Transverse colon (tissue), 4 donors: ENCODE measurements at places on chromosomes 3 and 15. TPM values are rescaled to one million over a fixed set of nuclear protein-coding genes. Genes with fewer than 3 reads are reported as not detected.

ASB14 gene
- not detected for total RNA-seq

ITPKA gene
- 57.6 TPM for total RNA-seq

SLC6A1 gene
- not detected for total RNA-seq

GRCh38 chr3:18766974-18767373 is 341.8 kb upstream of the SATB1 start:
- no peak for DNase-seq

GRCh38 chr3:196590279-196590678 is 21.8 kb downstream of the FBXO45 start:
- no peak for DNase-seq

DNA sequence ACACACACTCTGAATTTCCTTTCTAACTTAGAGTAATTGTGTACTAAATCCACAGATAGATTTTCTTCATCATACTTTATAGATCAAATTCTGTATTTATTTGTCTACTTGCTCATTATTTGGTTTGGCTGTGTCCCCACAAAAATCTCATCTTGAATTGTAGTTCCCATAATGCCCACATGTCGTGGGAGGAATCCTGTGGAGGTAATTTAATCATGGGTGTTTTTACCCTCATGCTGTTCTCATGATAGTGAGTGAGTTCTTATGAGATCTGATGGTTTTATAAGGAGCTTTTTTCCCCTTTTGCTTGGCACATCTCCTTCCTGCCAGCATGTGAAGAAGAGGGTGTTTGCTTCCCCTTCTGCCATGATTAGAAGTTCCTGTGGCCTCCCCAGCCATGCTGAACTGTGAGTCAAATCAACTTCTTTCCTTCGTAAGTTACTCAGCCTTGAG is 198.3 kb upstream of the TGFBR2 start:
- no peak for DNase-seq

DNA sequence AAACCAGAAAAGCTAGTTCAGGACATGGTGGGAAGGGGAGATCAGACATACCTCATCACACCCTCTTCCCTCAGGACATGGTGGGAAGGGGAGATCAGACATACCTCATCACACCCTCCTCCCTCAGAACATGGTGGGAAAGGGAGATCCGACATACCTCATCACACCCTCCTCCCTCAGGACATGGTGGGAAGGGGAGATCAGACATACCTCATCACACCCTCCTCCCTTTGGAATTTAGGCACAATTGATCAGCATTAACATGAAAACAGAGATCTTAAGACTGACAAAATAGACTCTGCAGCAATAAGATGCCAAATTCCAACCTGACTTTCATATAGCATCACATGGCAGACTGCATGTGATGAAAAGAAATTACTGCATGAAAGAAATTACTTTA is 412.7 kb upstream of the ZNF717 start:
- no peak for DNase-seq

DNA sequence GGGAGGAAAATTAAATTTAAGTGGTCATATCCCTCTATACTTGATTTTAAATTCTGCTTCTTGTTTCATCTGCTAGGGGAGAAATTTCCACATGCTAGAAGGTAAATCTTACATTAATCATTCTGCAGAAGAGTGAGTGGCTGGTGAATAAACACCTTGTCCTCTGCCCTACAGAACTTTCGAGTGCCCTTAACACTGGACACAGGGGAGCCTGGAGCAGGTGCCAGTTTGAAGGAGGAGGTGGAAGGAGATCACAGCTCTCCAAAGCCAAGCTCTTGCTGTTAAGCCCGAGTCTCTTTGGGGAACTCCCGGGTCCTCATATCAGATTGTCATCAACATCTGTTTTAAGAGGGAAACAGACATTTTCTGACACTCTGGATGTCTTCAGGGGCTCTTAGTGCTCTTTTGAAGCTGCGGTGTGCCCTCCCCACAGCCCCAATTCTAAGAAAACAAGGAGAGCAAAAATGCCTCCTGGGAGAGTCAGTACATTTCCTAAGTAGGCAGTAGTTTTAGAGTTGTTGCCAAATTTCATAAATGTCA is 31.3 kb downstream of the LAMP3 start:
- DNase-seq: no peak

- no peak for DNase-seq
Observed at GRCh38 chr3:139300416-139300815, 43.4 kb upstream of the MRPS22 start.

GRCh38 chr3:74233091-74233490 is 381.4 kb downstream of the CNTN3 start:
- no peak for DNase-seq

DNA sequence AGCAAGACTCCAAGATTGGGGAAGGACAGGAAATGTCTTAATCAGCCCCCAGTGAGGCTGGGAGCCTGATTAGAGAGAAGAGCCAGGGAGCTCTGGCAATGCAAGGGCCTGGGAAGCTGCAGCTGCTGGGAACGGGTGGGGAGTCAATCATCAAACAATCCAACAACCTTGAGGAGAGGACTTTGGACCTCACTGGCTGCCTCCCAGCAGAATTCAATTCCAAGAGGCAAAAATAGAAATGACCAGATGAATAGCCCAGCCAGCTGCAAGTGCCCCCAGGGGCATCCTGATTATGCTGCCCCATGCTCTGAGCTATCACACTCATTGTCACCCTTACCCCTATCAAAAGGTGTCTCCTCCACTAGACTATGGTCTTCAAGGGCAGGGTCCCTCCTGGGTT is 6.1 kb upstream of the HOMER2 start:
- DNase-seq: no peak

- no peak for DNase-seq
Observed at GRCh38 chr3:185087419-185087818, 65.4 kb downstream of the C3orf70 start.

- DNase-seq: no peak
Observed at GRCh38 chr3:59481776-59482400, 432.1 kb upstream of the CFAP20DC start.

DNA sequence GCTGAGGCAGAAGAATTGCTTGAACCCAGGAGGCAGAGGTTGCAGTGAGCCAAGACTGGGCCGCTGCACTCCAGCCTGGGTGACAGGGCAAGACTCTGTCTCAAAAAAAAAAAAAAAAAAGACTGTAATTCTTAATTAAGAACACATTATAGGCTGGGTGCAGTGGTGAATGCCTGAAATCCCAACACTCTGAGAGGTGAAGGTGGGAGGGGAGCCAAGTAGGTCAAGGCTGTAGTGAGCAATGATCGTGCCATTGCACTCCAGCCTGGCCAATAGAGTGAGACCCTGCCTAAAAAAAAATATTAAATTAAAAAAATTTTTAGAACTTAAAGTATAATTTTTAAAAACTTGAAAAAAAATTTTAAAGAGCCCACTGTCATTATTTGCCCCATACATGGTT is 13.4 kb upstream of the ARPIN start:
- DNase-seq: no peak

DNA sequence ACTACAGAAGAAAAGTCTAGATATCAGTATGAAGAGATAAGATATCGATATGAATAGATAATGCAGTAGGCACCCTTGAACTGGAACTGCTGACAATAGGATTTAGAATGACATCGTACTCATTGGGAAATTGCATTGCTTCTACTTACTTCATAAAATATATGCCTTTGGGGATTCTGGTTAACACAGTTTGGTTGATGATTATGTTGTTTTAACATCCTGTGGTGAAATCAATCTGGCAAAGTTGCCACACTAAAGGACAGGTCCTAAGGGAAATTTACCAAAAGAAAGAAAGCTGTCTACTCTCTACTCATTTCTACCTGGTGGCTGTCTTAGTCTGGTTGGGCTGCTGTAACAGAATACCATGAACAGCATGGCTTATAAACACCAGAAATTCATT is 417.4 kb upstream of the DPH6 start:
- DNase-seq: no peak

DNA sequence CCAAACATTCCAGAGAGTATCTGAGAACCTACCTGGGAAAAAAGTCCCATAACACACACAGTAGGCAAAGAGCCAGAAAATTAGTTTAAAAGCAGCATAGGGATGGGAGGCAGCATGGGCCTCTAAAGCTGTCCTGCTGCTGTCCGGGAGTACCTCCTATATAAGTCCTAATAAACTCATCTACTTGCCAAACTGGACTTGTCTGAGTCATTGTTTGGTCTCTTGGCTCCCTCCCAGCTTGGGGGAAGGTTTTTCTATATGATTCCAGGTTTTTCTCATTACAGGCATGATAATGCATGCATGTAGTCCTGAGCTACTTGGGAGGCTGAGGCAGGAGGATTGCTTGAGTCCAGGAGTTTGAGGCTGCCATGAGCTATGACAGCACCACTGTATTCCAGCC is 17.5 kb upstream of the HACD2 start:
- DNase-seq: no peak

- no peak for DNase-seq
Observed at GRCh38 chr15:101455291-101456025, 34.0 kb downstream of the PCSK6 start.

- DNase-seq: no peak
Observed at GRCh38 chr3:63450023-63450422, 171.9 kb downstream of the SYNPR start.
